ENCODE measurements at places on chromosomes 5 and 9.

GRCh38 chr5:107436201-107436600 lies 234.5 kb downstream of the EFNA5 start:
- no peak for DNase-seq

- no peak for DNase-seq
Measured at GRCh38 chr9:17900606-17901005, 321.7 kb downstream of the SH3GL2 start.

GRCh38 chr9:21854594-21854993 lies 52.2 kb downstream of the MTAP start:
- DNase-seq, result no peak

- DNase-seq, result no peak
Measured at GRCh38 chr9:2210201-2210600, 195.1 kb downstream of the SMARCA2 start.

DNA sequence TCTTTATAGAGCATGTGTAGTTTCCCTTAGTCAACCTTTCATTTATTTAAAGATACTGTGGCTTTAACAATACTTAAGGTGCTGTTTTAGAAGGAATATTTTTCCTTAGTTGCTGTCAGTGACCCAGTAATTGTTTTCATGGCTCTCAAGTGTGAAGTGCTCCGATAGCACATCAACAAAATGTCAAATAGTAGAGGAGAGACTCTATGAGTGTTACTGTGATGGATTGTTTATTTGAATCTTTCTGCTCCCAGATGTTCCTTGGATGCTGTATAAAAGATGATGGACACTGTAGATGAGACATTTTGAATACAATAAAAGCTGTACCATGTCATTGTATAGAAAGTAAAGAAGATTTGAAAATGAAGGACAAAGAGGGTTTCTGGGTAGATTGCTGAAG lies 1185.7 kb upstream of the C9orf72 start:
- DNase-seq, result no peak

- DNase-seq, result no peak
Measured at GRCh38 chr5:137945825-137946224, 56.6 kb downstream of the PKD2L2 start.

- no peak for DNase-seq
Measured at GRCh38 chr5:115461506-115462290, 82.9 kb downstream of the FEM1C start.

DNA sequence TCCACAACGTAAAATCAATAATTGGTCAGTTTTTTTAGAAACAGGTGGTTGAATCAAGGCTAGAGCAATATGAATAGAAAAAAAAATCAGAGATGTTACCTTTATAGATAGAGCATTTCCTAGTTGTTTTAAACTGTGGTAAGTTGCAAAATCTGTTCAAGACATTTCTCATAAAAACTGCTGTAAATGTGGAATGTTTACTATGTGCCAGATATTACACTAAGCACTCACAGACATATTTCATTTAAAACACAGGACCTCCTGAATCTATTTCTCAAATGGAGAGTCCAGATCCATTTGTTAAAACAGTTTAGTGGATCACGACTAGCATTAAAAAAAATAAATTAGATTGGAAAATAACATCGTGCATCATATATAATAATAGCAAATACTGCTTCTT lies 570.0 kb upstream of the ZNF608 start:
- no peak for DNase-seq

DNA sequence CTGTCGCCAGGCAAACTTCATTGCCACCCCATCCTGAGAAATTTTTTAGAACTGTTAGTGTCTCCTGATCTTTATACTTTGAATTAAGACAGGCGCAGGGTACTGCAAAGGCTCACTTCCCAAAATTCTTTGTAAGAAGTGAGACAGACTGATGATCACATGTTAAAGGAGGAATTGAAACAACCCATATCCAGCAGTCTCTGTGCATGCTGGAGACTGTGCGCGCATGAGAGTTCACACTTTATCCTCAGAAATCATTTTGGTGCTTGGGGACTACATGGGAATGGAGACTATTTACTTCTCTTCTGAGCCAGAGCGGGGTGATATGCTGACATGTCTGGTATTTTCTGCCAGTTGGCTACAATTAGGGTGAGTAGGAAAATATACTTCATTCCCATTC lies 91.2 kb downstream of the ZNF474 start:
- no peak for DNase-seq

DNA sequence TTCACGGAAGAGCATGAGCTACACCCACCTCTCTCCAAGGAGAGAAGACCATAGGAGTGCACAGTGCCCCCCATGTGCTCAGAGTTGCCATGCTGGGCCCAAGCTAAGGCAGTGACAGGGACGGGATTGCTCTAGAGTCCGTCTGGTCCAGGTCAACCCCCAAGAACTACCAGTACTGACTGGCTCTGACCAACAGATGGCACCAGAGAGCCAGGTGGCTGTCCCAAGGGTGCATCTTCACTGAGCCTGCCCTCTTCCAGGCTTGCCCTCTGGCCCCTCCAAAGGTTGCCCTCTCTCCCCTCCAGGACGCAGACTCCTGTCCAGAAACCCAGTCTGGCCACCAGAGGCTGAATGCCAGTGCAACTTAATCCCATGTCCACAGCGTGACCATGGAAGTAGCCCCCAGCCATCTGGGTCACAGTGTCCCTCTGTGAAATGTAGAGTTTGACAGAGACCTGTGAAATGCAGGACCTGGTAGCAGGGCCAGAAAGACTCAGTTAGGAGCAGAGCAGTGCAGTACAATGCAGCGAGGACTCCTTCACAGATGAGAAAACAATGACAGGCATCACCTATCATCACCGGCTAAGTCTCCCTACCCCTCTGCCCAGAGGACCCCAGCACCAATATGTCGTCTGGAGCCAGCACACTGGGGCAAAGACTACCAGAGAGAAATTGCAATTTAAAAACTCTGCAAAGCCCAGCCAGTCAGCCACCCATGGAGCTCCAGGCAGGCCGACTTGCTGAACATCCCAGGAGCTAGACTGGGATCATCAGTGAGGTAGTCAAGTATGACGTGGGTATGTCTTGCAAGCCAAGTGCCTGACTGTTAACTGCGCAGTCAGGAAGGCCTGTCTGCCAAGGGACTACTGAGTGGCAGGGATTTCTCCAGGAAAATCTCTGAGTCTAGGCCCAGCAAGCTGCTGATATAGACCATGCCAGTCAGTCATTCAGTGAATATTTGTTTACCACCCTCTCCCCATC lies 7.7 kb upstream of the SKP1 start:
- no peak for DNase-seq

DNA sequence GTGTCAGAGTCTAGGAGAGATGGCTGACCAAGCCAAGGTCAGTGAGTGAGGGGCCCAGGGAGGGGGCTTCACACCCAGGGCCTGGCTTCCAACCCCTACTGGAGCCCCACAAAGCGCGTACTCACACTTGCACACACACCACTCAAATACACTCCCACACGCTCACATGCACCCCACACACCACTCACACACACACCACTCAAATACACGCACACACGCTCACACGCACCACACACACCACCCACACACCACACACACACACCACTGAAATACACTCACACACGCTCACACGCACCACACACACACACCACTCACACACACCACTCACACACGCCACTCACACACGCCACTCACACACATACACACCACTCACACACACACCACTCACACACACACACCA lies 5.7 kb upstream of the ASB6 start:
- DNase-seq, result no peak

- DNase-seq, result no peak
Measured at GRCh38 chr5:107496466-107496865, 174.3 kb downstream of the EFNA5 start.

GRCh38 chr5:173673295-173674101 lies 57.0 kb upstream of the BOD1 start:
- DNase-seq, result no peak

DNA sequence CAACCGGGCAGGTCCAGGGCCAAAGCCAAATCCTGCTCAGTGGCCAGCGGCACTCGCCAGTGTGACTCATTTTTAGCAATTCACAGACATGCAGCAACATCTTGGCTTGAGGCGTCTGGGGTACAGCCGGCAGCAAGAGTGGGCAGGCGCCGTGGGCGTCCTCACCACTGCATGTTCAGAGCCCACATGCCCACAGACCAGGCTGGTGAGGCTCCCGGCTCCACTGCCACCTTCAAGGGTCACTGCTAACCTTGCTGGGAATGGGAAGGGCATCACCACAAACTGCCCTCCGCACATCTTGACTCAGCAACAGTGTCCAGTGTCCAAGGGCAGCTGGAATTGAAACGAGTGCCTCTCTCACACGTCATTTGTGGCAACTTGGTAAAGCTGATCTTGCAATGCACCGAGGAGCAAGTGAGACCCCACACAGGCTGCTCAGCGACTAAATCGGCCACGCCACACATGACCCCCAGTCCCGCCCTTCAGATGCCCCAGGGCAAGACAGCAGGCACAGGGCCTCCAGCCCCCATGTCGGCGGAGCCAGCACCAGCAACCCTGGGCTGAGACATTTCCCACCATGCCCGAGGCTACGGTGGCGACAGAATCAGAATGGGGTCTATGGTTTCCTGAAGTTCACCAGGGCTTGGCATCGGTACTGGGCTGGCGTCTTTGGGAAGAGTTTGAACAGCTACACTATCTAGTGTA lies 140.3 kb downstream of the ROR2 start:
- DNase-seq, result no peak

DNA sequence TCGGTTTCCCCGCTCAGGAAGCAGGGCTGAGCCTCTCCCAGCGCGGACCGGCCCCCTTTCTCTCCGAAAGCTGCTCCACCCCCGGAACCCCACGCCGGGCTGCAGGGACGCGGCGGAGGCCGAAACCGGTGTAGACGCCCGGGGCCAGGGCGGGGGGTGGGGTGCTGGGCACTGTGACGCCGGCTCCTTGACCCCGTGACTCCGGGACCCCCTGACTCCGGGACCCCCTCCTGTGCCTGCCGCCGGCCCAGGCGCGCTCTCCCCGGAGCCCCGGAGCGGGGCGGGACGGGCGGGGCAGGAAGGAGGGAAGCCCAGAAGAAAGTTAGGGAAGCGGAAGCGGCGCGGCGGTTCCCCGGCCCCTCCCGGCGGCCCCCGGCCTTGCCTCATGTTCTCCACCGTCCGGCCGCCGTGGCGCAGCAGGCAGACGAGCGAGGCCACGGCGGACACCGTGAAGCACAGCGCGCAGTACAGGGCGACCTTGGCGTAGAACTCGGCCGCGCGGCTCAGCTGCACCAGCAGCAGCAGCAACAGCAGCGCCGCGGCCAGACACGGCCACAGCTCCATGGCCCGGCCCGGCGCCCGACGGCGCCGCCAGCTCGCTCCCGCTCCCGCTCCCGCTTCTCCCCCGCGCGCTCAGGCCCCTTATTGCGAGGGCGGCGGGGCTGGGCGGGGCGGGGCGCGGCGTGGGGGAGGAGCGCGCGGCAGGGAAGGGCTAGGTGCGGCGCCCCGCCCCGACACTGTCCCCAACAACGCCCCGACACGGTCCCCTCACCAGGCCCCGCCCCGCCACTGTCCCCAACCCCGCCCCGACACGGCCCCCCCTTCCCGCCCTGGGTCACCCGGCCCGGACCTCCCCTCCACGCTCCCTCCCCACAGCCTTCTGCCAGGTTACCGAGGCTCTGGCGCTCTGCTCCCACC lies at the start of gene AGPAT2:
Gene AGPAT2, minus strand, starts transcription at position 664 of the 918 bp plus-strand sequence. Its CDS starts 100 bp downstream, at position 564.
- DNase-seq, result no peak

DNA sequence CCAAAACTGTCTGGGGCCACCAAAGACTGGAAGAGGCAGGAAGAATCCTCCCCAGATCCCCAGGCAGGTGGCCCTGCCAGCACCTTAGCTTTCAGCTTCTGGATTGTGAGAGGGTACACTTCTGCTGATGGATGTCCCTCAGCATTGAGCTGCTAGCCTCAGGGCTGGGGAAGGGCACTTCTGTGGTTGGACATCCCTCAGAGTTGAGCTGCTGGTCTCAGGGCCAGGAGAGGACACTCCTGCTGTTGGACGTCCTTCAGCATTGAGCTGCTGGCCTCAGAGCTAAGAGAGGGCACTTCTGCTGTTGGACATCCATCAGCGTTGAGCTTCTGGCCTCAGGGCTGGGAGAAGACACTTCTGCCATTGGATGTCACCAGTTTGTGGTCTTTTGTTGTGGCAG lies 83.8 kb upstream of the FCN1 start:
- DNase-seq, result no peak

GRCh38 chr5:151072630-151073025 lies 8.2 kb downstream of the TNIP1 start:
- no peak for DNase-seq

DNA sequence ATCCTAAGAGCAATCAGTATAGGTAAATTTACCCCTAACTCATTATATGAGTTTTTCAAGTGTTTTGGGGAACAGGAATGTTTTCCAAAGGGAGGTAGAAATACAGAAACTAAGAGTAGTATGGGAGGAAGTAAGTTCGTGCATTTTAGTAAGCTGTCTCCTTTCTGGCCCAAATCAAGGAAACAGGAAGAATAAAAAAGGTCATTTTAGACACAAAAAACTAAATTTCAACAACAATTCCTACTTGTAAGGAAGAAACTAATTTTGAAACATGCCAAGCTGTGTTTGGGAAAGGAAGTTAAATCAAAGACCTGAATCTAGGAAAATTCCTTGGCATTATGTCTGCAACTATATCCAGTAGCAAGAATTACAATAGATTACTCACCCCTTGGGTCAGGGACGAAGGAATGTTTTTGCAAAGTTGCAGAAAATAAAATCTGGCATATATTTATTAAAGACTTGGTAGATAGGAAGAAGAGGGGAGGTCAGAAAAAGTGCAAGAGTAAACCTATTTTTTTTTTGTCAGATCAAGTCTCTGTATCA lies 6.5 kb upstream of the RPS6 start:
- no peak for DNase-seq

DNA sequence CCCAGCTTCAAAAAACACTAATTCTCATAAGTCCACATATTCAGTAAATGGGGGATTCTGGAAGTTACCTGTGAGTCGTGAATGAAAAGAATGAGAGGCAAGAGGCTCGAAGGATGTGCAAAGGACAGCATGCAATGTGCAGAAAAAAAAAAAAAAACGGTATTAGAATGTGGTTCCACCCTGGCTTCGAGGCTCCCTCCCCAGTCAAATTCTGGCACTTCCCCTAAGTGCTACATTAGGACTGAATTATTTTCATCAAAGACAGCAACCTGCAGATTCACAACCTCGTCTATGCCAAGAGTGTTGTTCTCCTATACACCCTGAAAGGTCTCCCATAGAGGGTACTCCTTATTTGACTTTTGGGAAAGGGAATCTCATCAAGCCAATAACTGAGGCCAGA lies 16.5 kb downstream of the CAPSL start:
- DNase-seq, result no peak

DNA sequence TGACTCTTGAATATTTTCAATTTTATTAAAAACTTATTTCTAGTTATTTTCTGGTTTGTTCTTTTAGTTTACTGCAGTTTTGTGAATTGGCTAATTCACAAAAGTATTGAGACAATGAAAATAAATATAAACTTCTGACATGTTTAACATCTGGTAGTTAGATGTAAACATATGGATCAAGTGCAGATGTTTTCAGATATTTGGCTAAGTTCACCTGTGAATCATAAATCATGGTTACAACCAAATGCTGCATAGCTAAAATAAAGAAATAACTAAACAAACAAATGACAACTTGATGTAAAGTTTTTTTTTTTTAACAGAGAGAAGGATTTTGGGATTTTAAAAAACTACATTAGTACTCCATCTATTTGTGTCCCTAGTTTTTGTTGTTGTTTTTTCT lies 484.6 kb downstream of the SLCO4C1 start:
- DNase-seq, result no peak

- no peak for DNase-seq
Measured at GRCh38 chr5:71910741-71911140, 191.7 kb downstream of the CARTPT start.

Measured in left forelimb (tissue), 1 donor.